Fibroblast of gingiva (primary cell): ENCODE measurements at places on chromosomes 4 and X.

DNA sequence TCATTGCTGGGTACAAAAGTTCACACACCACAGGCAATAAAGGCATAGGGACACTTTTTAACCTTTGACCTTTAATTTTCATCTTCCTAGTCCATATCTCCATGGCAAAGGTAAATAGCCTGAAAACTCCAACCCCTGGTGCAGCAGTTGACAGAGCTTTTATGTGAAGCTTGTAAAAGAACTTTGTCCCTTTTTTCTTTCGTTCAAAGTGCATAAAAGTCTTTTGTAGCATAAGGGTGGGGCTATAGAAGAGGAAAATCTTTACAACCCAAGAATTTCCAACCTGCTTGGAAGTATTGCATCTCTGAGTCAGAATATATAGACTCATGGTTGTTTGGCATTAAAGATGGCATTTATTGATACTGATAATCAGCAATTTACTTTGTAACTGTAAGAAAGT lies 20.4 kb downstream of the POF1B start:
- no peak for DNase-seq

GRCh38 chrX:130343411-130343810 lies 3.7 kb downstream of the SLC25A14 start:
- no peak for DNase-seq

DNA sequence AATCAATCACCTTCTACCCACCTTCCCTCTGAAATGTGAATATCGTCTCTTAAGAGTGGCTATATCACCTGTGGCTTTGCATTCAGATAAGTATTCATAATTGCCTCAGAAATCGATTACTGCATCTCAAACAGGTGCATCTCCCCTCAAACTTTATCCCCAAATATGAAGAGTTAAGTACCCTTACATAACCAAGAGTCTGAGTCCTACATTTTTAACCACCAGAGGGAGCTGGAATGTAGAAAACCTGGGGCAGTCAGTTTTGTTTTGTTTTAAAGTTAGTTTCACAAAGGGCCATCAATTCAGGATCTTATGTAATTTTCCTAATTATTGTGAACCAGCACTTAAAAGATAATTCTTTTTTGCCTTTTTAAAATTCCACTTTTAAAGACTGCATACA lies 5.7 kb downstream of the TCEANC start:
- DNase-seq = peak; percentile 26

DNA sequence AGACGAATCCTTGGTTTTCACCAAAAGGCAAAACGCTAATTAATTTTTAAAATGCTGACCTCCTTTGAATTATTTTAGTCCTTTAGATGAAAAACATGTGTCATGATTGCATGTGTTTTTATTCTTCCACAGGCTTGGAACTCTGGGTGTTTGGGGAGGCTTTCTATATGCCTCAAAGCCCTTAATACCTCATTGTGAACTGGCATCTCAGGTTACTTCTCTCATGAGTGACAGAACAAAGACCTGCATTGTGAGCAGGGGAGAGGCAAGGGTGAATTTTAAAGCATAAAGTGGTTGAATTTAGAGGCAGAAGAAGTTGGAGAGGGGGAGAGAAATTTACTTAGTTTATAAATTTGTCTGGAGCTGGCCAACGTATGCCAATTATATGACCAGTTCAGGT lies 119.5 kb downstream of the ARSF start:
- no peak for DNase-seq

DNA sequence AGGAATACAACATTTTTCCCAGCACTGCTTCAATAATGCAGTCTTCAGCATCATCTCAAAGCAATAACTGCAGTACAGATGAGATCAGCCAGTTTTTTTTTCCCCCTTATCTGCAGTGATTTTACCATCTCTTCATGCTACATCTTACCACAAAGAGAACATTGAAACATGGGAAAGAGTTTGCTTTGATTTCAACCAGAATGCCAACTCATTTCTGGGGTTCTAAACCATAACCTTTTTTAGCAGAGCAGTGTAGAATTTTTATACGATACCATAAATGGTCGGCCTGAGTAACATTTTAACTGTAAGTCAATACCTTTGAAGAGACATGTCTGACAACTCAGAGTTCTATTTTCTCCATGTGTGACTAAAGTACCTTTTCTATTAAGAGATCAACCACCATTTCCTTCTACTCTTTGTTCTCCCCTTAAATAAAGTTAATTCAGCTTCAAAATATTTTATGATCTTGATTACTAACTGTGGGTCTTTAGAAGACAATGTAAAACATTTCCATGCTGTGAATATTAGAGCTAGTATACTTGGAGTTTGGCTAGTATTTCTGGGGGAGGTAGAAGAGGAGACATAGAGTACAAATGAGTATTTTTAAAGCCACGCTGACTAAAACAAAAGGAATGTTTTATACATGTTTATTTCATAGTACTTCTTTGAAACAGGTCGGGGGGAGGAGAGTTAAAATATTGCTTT lies 69.1 kb downstream of the TET2 start:
- no peak for DNase-seq

DNA sequence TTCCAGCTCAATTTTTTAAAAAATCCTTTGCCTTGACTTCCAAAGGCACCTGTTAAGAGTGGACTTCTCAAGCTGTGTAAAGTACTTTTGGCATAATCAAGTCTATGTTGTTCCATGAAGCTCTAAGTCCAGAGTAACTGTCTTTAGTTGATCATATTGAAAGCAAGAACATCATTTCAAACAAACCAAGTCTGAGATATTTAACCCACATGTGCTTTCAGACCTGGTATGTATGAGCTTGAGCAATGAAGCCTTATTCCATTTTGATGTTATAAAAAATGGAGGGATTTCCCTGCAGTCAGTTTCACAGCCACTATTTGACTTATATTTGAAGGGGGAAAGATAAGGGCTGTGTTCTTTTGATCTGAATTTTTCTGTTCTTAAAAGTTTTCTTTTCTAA lies 23.7 kb upstream of the EOLA2 start:
- no peak for DNase-seq

GRCh38 chr4:187995322-187996207 lies at the start of gene ZFP42:
Gene ZFP42 (plus strand): TSS chr4:187995771. CDS start chr4:188002808, 7,037 bp downstream.
- DNase-seq = no peak

DNA sequence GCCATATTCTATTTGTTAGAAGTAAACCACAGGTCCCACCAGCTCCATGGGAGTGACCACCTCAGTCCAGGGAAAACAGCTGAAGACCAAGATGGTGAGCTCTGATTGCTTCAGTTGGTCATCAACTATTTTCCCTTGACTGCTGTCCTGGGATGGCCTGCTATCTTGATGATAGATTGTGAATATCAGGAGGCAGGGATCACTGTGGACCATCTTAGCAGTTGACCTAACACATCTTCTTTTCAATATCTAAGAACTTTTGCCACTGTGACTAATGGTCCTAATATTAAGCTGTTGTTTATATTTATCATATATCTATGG lies 16.1 kb downstream of the TLR8 start:
- no peak for DNase-seq

GRCh38 chr4:183586824-183587223 lies 72.2 kb downstream of the RWDD4 start:
- DNase-seq = no peak

- DNase-seq = no peak
These were observed 11.5 kb upstream of the IDS start for GRCh38 chrX:149516604-149517003.

GRCh38 chr4:98289375-98289774 lies 28.2 kb downstream of the RAP1GDS1 start:
- no peak for DNase-seq

GRCh38 chrX:103215425-103215991 lies 600 bp downstream of the BEX4 start:
- no peak for DNase-seq

DNA sequence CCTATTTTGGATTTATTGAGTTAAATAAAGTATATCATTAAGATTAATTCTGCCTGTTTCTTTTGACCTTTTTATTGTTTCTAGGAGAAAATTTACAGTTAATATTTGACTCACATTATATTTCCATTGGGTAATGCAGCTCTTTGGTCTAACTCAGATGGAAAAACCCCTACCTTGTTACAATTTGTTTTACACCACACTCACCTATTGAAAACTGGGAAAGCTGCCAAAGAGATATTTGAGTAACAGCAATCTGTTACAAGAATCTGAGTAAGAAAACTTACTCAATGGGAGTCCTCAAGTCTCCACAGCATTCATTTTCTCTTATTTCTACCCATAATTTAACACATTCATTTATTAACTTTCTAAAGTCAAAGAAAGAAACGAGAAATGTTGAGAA lies 108.0 kb upstream of the TLL1 start:
- no peak for DNase-seq

- DNase-seq = no peak
These were observed 65.7 kb upstream of the CAMK2D start for GRCh38 chr4:113827285-113827684.

- peak; percentile 98 for DNase-seq
These were observed 54.8 kb downstream of the C4orf51 start for GRCh38 chr4:145734576-145735346.

DNA sequence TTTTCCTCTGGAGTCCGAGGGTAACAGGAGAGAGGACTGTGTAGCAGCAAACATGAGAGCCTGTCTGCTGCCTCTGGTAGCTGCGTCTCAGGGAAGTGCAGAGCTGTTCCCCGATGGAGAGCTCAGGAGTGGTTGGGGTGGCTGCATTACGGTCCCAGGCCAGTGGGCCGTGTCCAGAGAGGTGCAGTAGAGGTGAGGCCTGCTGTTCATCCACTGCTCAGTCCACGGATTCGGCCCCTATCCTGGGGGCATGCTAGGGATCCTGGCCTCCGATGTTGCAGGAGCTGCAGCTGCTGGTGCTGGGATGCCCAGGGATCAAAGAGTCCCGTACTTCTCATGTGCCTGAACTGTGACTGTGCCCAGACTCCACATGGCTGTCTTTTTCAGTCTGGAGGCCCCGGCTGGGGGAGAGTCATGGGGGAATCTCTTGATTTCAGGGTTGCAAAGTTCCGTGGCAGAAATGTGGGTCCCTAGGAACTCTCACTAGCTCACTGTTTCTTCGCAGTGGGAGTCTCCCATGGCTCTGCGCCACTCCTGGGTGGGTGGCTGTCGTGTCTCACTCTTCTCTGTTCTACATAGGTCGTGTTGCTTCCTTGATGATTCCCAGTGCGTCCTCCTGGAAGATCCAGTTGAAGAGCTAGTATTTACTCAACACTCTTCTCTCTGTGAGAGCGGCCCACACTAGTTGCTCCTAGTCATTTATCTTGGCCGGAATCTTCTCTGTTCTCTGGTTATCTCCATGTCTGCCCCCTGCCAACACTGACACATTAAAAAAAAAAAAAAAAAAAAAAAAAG lies 109.5 kb upstream of the CENPE start:
- DNase-seq = no peak

GRCh38 chr4:93317561-93317960 lies 511.0 kb upstream of the ATOH1 start:
- no peak for DNase-seq

DNA sequence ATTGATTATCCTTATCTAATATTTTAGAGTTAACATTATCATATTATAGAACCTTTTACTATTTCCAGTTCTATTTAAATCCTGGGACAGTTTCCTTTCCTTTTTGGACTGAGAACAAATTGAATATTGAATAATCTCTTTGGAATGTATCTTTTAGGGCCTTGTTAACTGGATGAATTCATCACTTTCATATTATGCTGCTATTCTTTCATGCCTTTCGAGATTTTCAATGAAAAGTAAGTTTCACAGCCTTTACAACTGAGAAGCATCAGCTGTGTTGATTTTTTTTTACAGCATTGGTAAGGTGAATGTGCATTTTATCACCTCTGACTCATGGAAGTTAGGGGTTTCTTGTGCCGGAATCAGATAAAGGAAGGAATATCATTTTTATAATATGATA lies 39.6 kb downstream of the PDLIM5 start:
- DNase-seq = no peak

GRCh38 chrX:50327235-50327634 lies 122.7 kb downstream of the CCNB3 start:
- no peak for DNase-seq

DNA sequence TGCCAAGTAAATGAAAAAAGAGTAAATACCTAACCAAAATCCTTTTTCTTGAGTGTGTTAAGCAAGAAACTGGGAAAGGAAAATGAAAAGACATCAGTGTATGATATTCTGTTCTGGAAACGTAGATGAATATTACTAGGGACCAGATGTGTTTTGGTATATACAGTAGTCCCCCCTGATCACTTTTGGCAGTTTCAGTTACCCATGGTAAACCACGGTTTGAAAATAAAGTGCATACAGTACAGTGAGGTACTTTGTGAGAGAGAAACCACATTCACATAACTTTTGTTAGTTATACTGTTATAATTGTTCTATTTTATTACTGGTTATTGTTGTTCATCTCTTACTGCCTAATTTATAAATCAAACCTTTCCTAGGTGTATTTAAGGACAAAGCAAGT lies 250.9 kb downstream of the TENM3 start:
- no peak for DNase-seq

GRCh38 chr4:101035487-101035886 lies 311.8 kb downstream of the PPP3CA start:
- DNase-seq = no peak

DNA sequence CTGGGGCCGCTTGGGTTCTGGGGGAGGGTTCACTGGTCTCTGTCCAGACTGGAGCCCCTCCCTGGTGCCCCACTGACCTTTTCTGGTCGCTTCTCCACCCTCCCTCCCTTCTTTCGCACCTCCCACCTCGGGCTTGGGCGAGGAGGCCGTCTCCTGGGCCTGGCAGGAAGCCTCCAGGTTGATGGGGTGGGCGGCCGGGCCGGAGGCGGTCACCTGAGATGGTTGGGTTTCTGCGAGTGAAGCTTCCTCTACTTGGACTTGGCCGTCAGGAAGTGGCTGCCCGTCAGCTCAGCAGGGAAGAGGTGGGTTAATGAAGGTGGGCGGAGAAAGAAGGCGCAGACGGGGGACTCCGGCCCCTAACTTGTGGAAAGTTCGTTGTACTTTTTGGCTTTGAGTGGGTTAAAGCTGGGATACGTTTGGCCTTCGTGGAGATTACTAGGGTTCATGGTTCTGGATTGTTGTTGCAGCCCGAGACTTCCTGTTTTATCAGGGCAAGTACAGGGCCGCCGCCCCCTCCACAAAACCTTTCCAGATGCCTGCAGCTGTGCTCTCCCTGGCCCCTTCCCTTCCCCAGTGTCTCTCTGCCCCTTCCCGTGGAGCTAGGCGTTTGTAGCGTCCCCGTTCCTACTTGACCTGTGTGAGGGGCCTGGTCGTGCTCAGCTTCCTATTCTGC lies 1.2 kb downstream of the AKAP17A start:
- no peak for DNase-seq

DNA sequence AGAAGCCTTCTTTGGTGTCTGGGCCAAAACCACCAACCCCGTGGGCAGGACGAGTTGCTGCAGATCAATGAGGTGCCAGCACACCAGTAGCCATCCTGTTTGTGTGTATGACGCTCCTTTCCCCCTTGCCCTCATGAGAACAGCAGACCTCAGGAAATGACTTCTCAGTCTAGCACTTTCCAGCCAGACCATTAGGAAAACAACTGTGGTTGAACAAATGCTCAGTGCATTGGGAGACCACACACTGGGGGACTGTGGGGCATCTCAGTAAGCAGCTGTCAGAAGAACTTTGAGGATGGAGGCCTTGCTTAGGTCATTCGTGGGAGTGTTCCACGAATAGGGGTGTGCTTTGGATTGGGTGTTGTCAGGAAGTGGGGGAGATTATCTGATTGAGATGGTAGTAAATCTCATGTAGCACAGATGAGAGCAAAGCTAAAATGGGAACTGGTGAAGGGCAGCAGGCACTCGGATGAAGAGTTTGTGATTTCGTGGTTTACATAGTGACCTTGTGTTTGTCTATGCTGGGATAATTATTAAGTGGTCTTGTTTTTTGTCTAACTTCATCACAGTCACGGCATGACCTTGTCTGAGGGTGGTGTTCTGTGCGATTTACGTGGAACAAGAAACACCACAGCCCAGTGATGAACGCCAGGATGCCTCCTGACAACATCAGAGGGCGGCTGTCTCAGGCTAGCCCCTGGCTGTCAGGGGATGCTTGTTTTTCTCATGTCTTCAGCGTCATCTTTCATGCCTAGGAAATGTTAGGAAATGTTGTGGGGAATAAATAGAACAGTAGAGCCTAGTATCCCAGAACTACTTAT lies 70.1 kb downstream of the USP46 start:
- peak; percentile 23 for DNase-seq
